Stromal cell of bone marrow (primary cell): ENCODE measurements at places on chromosomes 13 and 19.
A peak's percentile ranks its signal among the peaks of the same experiment; 100 is the strongest.

DNA sequence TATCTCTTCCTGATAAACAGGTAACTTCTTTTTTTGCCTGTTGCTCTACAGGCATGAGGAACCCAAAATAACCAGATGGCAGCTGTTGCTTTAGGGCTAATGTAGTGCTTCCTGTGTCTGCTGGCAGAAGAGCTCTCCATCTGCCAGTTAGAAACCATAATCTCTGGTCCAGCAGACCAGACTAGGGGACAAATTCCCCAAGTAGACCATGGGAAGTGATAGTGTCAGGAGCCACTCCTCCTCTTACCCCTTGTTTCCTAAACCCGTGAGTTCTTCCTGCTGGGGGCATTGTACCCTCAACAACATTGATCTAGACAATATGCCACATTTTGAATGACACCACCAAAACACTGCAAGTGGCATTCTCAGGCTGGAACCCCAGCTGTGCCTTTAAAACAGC, 135.9 kb downstream of the DLEU7 start:
- DNase-seq: no peak

- no peak for DNase-seq
Observed at GRCh38 chr13:60402022-60402421, 5.0 kb downstream of the TDRD3 start.

DNA sequence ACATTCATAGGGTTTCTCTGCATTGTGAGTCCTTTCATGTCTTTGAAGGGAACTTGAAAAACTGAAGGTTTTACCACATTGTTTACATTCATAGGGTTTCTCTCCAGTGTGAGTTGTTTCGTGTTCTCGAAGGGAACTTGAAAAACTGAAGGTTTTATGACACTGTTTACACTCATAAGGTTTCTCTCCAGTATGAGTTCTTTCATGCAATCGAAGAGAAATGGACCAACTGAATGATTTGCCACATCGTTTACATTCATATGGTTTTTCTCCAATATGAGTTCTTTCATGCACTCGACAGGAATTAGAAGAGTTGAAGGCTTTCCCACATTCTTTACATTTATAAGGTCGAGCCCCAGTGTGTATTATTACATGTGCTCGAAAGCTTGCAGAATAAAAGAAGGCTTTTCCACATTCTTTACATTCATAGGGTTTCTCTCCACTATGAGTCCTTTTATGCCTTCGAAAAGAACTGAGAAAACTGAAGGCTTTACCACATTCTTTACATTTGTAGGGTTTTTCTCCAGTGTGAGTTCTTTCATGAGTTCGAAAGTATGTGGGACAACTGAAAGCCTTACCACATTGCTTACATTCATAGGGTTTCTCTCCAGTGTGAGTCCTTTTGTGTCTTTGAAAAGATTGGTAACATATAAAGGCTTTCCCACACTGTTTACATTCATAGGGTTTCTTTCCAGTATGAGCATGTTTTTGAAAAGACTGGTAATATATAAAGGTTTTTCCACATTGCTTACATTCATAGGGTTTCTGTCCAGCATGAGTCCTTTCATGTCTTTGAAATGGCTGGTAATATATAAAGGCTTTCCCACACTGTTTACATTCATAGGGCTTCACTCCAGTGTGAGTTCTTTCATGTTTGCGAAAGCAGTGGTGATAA, 20.7 kb downstream of the ZNF14 start:
- no peak for DNase-seq

DNA sequence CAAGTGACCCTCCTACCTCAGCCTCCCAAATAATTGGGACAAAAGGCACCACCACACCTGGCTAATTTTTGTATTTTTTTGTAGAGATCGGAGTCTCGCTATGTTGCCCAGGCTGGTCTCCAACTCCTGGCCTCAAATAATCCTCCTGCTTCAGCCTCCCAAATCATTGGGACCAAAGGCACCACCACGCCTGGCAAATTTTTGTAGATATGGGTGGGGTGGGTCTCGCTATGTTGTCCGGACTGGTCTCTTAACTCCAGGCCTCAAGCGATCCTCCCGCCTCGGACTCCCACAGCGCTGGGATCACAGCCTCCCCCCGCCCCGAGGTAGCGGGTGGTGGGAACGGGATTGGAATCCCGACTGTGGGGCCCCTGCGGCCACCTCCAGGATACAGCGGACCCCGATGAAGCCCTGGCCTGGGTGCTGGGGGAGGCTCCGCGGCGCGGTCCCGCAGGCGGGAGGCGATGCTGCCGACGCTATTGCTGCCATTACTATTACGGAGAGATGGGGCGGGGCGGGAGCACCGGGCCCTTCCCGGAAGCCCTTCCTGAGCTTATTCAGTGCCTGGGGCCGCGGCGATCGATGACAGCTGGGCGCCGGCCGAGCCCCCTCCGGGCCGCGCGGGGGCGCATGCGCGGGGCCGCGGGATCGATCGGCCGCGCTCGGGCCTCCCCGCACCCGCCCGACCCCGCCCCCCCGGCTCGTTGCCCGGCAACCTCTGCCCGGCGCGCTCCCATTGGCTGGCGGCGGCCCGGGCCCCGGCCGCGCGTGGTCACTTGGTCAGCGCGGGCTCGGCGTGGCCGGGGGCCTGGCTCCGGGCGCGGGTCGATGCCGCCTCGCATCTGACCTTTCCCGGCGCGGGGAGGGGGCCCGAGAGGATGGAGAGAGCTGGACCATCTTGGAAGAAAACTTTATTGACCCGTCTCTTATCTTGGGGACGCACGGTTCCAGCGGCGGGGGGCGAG, 27.9 kb upstream of the ONECUT3 start:
- peak; percentile 25 for DNase-seq

DNA sequence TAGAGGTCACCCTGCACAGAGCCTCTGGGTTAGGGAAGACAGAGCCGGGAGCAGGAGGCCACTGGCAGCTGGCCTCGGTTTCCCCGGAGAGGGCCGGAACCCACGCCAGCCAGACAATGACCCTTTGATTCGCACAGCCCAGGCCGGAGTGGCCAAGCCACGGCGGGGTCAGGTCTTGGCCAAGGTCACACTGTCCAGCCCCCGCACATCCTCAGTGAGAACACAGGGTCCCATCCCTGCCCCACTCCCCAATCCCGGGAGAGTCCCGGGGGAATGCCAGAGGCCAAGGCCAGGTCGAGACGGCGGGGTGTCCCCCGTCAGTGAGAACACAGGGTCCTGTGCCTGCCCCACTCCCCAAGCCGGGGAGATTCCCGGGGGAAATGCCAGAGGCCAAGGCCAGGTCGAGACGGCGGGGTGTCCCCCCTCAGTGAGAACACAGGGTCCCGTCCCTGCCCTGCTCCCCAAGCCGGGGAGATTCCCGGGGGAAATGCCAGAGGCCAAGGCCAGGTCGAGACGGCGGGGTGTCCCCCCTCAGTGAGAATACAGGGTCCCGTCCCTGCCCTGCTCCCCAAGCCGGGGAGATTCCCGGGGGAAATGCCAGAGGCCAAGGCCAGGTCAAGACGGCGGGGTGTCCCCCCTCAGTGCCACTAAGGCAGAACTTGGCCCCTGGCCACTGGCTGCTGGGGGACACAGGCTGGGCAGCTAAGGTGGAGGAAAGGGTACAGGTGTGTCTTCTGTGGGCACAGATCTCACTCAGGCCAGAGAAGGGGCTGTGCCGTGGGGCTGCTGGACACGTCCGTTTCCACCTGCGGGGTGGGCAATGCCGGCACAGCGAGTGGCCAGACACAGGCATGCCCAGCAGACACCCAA, 1.7 kb upstream of the FSTL3 start:
- DNase-seq: no peak

DNA sequence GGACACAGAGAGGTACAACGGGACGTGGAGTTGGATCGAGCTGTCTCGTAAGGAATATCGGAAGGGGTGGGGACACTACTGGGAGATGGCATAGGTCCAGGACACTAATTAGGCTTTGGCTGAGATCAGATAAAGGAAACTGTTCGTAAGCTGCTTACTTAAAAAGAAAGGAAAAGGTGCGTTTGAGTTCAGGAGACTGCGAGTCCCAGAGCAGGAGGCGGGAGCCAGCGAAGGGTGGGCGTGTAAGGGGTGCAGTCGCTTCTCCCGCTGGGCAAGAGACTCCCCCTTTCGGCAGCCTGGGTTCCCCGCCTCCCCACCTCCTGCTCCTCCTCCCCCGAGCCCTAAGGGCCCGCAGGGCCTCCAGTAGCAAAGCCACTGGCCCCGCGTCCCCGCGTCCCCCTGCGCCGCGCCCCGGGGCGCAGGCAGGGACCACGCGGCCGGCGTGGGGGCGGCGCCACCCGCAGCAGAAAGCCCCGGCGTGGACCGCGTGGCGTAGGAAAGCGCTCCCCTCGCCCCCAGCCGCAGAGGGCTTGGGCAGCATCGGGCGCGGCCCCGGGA, 547 bp downstream of the ABCC4 start:
- DNase-seq: no peak

DNA sequence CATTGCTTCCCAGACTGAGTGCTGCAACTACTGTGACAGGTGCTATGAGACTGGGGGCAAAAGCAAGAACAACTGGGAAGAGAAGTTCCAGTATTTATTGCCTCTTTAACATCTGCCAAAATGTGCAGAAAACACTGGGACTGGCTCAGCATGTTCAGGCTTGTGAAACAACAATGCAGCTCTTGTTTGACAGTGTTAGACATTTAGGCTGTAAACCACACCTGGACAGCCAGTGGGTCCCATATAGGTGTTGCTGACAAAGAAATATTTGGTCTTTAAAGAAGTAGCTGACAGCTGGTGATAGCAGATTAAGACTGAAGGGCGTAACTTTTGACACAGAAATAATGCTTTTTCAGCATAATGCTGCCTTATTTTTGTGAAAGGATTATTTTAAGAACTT, 88.1 kb downstream of the STOML3 start:
- DNase-seq: no peak

- no peak for DNase-seq
Observed at GRCh38 chr19:46191972-46192371, 37.6 kb upstream of the IGFL1 start.

GRCh38 chr13:53683608-53684007, 655.0 kb downstream of the OLFM4 start:
- no peak for DNase-seq

- DNase-seq: no peak
Observed at GRCh38 chr19:1081301-1082164, 13.6 kb downstream of the POLR2E start.

DNA sequence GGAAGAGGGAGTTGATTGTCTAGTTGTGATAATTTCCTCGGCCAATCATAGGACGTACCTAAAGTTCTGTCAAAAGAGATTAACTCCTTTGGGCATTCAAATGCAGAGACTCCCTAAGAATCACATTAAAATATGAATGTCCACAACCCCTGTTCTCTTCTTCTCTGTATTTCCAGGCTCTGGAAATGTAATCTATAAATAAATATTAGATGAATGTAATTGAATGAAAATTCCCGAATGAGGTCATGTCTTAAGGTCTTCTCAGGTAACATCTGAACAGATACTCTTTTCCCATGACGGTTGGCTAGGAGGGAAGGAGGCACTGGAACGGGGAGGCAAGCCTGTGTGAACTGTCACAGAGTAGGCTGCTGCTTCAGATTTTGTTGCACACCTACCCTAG, 145.2 kb downstream of the OXGR1 start:
- no peak for DNase-seq

- no peak for DNase-seq
Observed at GRCh38 chr13:75473468-75473867, 8.5 kb downstream of the TBC1D4 start.

GRCh38 chr13:21967871-21968270, 297.0 kb downstream of the FGF9 start:
- no peak for DNase-seq

GRCh38 chr13:80361298-80361697, 20.4 kb upstream of the SPRY2 start:
- no peak for DNase-seq

GRCh38 chr13:110607675-110608224, 7.6 kb upstream of the NAXD start:
- DNase-seq: no peak

- DNase-seq: no peak
Observed at GRCh38 chr13:101205408-101205807, 210.9 kb downstream of the NALCN start.

DNA sequence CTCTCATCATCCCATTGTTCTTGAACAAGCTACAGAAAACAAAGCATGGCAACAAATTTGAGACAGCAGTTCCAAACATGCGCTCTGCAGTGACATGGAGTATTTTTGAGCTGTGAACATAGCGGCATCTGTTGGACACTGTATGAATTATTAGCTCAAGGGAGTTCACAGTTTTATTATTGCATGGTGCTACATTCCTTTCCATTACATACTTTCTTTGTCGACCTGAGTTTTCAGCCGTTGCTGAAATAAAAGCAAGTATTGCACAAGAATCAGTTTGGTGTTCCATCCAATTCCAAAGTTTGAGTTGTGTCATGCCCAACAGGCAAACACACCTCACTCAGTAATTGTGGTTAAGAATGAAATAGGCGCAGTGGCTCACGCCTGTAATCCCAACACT, 30.1 kb upstream of the METTL21C start:
- DNase-seq: no peak

DNA sequence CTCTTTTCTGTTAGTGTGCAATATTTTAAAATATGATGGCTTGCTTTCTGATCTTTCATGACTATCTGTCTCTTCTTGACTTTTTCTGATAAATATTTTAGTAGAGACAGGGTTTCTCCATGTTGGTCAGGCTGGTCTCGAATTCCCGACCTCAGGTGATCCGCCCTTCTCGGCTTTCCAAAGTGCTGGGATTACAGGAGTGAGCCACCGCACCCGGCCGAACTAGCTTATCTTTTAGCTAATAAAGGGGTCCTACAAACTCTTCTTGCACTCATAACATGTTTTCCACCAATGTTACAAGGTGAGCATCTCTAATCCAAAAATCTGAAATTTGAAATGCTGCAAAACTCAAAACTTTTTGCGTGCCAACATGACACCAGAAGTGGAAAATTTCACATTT, 535.2 kb upstream of the PCDH20 start:
- DNase-seq: no peak

- no peak for DNase-seq
Observed at GRCh38 chr19:56619121-56619520, 23.8 kb upstream of the SMIM17 start.

- DNase-seq: peak; percentile 73
Observed at GRCh38 chr19:16160943-16161560, 12.3 kb downstream of the CIB3 start.

DNA sequence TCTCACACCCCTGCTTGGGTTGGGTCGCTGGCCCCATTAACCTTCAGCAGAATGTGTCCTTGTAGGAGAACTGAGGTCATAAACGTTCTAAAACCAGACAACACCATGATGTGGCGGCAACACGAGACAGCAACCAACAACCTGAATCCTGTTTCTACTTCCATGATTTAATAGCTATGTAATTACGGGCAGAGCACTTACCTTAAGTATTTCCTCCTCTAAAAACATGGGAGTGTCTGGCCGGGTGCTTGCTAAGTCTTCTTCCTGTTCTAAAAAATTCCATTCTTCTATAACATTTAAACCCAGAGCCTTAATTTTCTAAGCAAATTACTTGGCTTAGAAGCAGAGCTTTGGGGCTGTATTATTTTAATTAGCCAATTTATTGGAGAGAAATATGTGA, 33.5 kb upstream of the IRS2 start:
- no peak for DNase-seq

GRCh38 chr13:110371550-110372465, 64.7 kb downstream of the COL4A2 start:
- DNase-seq: no peak

DNA sequence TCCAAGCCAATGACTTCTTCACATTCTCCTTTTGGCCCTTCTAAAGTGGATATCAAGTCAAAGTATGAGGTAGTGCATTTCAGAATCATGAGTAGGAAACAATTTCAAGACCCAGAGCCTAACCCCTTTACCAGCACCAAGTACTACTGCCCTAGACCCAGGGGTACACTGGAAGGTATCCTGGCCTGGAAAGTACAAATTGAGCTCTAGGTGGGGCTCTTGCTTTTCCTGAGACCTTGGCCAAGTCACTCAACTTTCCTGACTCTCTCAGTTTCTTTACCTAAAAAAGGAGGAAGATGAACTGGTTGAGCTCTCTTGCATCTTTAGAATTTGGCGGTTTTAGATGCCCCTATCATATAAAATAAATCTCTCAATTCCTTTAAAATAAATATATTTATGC, 204.7 kb downstream of the FGF14 start:
- DNase-seq: no peak
